Spleen (tissue), 13 donors: ENCODE measurements at places on chromosomes 12 and 14. TPM values are rescaled to one million over a fixed set of nuclear protein-coding genes. Genes with fewer than 3 reads are reported as not detected.

DNA sequence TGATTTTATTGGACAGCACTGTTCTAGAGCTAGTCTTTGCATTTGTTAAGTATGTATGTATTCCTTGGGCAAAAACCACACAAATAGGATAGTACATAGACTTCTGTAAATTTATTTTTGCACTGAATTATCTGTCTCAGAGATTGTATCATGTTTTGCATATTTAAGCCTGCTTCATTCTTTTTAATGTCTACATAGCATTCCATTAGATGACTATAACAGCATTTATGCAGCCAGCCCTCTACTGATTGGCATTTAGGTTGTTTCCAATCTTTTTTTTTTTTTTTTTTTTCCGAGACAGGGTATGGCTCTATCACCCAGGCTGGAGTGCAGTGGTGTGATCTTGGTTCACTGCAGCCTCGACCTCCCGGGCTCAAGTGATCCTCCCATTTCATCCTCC, 34.5 kb downstream of the SYNDIG1L start:
- H3K27ac ChIP-seq: no peak overlapping the region
- no peaks in the 10 kb centered on the region for H3K36me3 ChIP-seq
- no peaks in the 10 kb centered on the region for H3K4me1 ChIP-seq

DNA sequence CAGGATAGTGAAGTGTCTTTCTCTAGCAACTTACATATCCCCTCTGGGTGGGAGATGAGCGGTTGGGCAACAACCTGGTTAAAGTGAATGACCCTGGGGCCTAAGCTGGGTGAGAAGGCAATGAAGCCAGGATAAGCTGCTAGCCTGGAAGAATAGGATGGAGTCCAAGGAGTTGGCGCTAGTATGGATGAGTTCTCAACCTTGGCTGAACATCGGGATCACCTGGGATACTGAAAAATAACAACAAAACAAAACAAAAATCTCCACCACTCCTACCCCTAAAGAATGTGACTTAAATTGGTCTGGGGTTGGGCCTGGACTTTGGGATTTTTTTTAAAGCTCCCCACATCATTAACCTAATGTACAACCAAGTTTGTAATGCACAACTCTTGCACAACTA, 4.8 kb upstream of the RPS6KA5 start:
- H3K4me3 ChIP-seq: no peak overlapping the region
- no peak for DNase-seq
- no peak overlapping the region for H3K27ac ChIP-seq
- H3K27me3 ChIP-seq: no peaks in the 10 kb centered on the region

GRCh38 chr12:119036878-119037825, 55.8 kb downstream of the SRRM4 start:
- H3K27ac ChIP-seq: no peak overlapping the region
- H3K4me3 ChIP-seq: no peak overlapping the region
- DNase-seq: no peak
- H3K4me1 ChIP-seq: no peaks in the 10 kb centered on the region
- H3K36me3 ChIP-seq: no peaks in the 10 kb centered on the region

GRCh38 chr14:52073251-52073650, 4.4 kb upstream of the NID2 start:
- peaks cover 11% of the 10 kb centered on the region for H3K4me1 ChIP-seq
- peaks cover 19% of the 10 kb centered on the region for H3K27me3 ChIP-seq
- no peak for DNase-seq
- H3K36me3 ChIP-seq: no peaks in the 10 kb centered on the region
- H3K27ac ChIP-seq: no peak overlapping the region

DNA sequence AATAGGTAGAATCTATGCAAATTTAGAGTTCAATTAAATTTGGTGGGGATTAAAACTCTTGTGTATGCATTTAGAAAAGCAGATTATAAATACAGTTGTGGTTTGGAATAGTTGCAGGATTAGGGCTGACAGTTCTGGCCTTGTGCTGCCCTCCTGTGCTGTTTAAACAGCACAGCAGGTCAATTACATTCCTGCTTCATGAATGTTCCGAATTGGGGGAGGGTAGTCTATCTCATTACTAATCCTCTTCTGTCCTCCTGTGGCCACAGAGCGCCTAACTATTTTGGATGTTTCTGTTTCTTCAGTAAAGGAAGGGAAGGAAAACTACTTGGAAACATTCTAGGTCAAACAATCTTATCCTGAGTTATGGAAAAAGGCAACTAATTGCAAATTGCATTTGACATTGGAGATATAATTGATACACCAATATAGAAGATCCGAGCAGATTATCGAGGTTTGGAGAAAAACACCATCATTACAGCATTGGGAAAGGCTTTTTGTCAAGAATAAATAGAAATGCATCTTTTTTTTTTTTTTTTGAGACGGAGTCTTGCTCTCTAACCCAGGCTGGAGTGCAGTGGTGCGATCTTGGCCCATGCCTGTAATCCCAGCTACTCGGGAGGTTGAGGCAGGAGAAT, 8.7 kb upstream of the GPR19 start:
- no peaks in the 10 kb centered on the region for H3K36me3 ChIP-seq
- no peak overlapping the region for H3K27ac ChIP-seq
- peaks cover 37% of the 10 kb centered on the region for H3K4me1 ChIP-seq
- no peak overlapping the region for H3K4me3 ChIP-seq
- no peaks in the 10 kb centered on the region for H3K27me3 ChIP-seq
- DNase-seq: no peak

DNA sequence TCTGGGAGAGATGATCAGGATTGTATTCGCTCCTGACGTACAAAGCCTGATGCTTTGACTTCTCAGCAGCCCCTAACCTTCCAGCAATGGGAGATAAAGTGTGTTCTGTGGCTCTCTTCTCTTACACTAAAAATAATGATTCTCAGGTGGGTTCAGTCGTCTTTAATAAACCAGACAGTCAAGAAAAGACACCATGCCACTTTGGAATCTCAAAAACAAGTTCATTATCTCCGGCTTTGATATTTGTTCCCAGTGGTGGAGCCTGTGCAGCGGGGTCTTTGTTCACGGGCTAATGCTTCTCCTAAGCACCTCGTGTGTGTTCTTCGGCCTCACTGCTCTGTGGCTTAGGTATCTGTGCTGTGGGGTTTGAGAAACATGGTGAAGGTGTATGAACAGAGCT, 1.6 kb downstream of the ACVR1B start:
- no peak for DNase-seq
- H3K27ac ChIP-seq: peak overlapping the region; percentile 87

GLIPR1 gene
- total RNA-seq: 44.7 TPM

FAM222A gene
- 30.7 TPM for total RNA-seq

GPR84 gene
- 0.97 TPM for total RNA-seq

- H3K4me1 ChIP-seq: peaks cover 5% of the 10 kb centered on the region
- H3K27ac ChIP-seq: peak overlapping the region; percentile 44
- no peak for DNase-seq
- no peaks in the 10 kb centered on the region for H3K27me3 ChIP-seq
- H3K4me3 ChIP-seq: no peak overlapping the region
These were observed 22.7 kb downstream of the TRAFD1 start for GRCh38 chr12:112148031-112148513.

- no peak overlapping the region for H3K4me3 ChIP-seq
- no peaks in the 10 kb centered on the region for H3K27me3 ChIP-seq
- DNase-seq: no peak
- no peak overlapping the region for H3K27ac ChIP-seq
These were observed 58.7 kb downstream of the KTN1 start for GRCh38 chr14:55638665-55639064.

- no peak overlapping the region for H3K4me3 ChIP-seq
- DNase-seq: no peak
- H3K27ac ChIP-seq: no peak overlapping the region
- no peaks in the 10 kb centered on the region for H3K27me3 ChIP-seq
- no peaks in the 10 kb centered on the region for H3K36me3 ChIP-seq
- H3K4me1 ChIP-seq: no peaks in the 10 kb centered on the region
These were observed 96.7 kb downstream of the RMST start for GRCh38 chr12:97559267-97559666.

WNT5B gene
- total RNA-seq: 8.7 TPM

GRCh38 chr14:63563370-63564026, 20.3 kb upstream of the PPP2R5E start:
- no peaks in the 10 kb centered on the region for H3K36me3 ChIP-seq
- no peak overlapping the region for H3K4me3 ChIP-seq
- no peak overlapping the region for H3K27ac ChIP-seq
- H3K27me3 ChIP-seq: no peaks in the 10 kb centered on the region
- H3K4me1 ChIP-seq: no peaks in the 10 kb centered on the region
- no peak for DNase-seq

GRCh38 chr14:46053221-46053620, 598.4 kb downstream of the RPL10L start:
- no peaks in the 10 kb centered on the region for H3K36me3 ChIP-seq
- H3K4me3 ChIP-seq: no peak overlapping the region
- no peaks in the 10 kb centered on the region for H3K4me1 ChIP-seq
- no peak overlapping the region for H3K27ac ChIP-seq
- no peaks in the 10 kb centered on the region for H3K27me3 ChIP-seq

GRCh38 chr12:104701301-104701700, 244.6 kb downstream of the CHST11 start:
- H3K27ac ChIP-seq: peak overlapping the region; percentile 47
- no peak for DNase-seq
- no peaks in the 10 kb centered on the region for H3K27me3 ChIP-seq
- H3K4me3 ChIP-seq: no peak overlapping the region

- H3K36me3 ChIP-seq: no peaks in the 10 kb centered on the region
- no peaks in the 10 kb centered on the region for H3K4me1 ChIP-seq
These were observed 102.3 kb upstream of the DIO3 start for GRCh38 chr14:101458741-101459550.

DNA sequence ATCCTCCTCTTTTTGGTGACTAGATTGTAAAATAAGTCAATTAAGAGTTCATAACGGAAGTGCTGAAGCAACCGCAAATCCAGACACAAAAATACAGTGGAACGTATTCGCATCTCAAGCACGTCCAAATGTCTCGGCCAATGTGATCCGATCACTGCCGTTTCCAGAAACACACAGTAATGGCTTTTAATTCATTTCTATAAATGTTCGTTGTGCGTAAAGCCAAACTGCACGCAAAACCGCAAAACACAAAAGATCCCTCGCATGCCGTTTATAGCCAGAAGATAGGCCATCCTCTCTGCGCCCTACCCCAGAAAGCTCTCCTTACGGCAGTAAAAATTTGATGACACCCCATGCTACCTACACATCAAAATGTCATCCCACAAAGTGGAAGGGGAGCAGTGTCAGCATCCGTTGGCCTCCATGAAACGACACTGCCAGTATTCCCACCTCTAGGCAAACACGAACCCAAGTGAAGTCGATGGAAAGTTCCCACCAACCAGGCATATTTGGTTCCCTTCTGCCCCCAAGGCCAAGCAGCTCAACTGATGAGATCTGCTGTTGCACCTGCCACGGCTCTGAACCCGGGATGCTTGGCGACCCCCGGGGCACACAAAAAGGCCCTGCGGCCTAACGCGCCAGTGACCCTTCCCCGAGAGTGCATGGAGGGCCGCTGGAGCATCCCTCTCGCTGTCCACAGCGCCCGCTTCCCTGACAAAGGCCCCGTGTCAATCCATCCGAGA, 1.4 kb downstream of the HECTD4 start:
- no peaks in the 10 kb centered on the region for H3K27me3 ChIP-seq
- no peak overlapping the region for H3K27ac ChIP-seq
- peak overlapping the region; percentile 100 for H3K4me3 ChIP-seq
- DNase-seq: peak; percentile 76
- H3K36me3 ChIP-seq: no peaks in the 10 kb centered on the region

GLT1D1 gene
- total RNA-seq: 7.8 TPM

DNA sequence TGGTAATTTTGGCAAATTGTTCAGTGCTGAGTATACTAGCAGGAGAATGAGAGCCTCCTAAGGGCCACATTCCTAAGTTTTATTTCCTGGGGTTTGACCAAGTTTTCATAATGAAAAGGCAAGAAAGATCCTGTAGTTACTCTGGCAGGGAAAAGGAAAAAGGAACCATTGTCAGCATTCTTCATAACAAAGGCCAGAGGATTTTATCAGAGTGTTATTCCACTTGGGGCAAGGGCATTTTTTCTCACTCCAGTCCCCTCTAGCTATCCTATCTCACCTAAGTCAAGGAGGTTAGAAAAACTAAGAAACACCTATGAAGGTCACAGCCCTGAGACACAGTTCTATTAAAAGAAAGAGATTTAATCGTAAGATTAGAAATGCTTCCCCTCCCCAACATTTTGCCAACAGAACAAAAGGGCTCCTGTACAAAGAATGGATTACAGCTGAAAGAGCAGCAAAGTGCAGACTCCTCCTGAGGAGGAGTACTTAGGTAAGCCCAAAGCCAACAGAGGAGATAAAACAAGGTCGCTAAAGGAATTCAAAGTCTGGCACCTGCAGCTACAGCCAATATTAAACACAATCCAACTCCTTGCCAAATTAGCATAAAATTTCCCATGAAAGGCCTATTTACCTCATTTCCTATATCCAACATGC, 162.4 kb downstream of the GALC start:
- DNase-seq: no peak
- H3K27ac ChIP-seq: no peak overlapping the region
- no peaks in the 10 kb centered on the region for H3K4me1 ChIP-seq
- H3K4me3 ChIP-seq: no peak overlapping the region
- no peaks in the 10 kb centered on the region for H3K27me3 ChIP-seq

DNA sequence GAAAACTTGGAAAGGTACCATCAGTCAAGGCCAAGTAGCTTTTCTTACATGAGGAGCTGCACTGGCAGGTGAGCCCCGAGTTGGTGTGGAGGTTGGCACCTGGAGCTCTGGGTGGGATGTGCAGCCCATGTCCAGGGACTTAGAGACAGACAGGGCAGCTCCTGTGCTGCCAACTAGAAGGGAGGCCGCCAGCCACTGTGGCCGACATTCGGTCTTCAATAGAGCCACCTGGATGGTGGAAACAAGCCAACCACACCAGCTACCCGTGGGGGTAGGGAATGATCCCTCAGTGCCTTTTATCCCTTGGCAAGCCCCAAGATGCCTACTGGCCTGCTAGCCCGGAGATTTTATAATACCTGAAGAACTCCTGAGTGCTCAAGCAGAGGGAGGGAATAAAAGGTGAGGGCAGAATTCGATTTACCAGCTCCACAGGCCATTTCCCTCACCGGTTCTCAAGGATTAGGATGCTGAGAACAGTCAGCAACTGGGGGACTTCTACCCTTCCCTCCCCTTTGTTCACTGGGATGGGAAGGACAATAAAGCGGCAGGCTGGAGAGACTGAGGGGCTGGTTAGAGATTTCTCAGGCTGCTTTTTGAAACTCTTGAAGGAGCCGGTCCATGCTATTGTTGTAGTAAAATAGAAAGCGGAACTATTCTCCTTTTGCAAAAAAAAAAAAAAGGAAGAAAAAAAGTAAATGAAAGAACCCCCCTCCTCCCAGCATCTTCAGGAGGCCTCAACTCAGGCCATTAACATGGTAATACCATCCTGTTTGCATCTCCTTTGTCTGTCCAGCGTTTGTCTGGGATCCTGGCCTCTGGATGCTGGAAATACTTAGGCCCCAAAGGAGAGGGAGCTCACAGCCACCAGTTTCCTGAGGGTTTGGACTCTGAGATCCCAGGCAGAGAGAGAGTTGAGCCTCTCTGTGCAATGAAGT, 321.6 kb downstream of the ZFP36L1 start:
- no peaks in the 10 kb centered on the region for H3K27me3 ChIP-seq
- no peaks in the 10 kb centered on the region for H3K36me3 ChIP-seq
- peak overlapping the region; percentile 70 for H3K27ac ChIP-seq
- H3K4me3 ChIP-seq: no peak overlapping the region
